Mucosa of gallbladder (tissue), 1 donor: ENCODE measurements at places on chromosomes 7 and 10.

- no peak for DNase-seq
These were observed 6.3 kb upstream of the AQP1 start for GRCh38 chr7:30905078-30906012.

GRCh38 chr7:102988631-102989560 is 76.1 kb downstream of the LRRC17 start:
- no peak for DNase-seq

DNA sequence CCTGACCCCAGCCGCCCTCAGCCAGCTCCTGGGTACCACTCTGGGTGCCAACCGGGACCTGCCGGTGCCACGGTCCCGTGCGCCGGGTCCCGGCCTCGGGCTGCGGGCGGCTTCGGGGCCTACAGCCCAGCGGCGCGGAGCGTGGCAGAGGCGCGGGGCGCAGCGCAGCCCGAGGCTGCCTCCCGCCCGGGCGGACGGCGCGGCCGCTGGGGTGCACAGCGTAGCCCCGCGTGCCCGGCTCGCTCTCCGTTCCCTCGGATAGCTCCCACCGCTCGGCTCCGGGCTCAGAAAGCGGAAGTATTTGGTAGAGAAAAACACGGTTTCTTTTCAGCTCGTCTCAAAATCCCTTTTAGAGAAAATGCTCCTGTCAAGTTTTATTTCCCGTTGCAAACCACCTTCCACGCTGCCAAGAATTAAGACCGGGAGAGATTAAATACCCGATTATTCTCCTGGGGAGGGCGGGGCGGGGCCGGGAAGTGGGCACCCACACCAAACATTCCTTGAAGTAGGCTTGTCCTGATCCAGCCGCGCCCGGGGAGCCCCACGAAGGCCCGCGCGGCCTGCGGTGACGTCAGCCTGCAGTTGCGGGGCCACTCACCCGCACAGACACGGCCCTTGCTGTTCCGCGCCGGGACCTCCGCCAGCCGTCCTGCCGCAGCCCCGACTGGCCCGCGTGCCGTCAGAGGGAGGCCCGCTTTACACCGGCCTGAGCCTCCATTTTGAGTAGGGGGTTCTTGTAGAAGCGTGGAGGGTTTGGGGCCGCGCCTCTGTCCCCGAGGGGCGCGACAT is 7.2 kb downstream of the HOXA13 start:
- no peak for DNase-seq

DNA sequence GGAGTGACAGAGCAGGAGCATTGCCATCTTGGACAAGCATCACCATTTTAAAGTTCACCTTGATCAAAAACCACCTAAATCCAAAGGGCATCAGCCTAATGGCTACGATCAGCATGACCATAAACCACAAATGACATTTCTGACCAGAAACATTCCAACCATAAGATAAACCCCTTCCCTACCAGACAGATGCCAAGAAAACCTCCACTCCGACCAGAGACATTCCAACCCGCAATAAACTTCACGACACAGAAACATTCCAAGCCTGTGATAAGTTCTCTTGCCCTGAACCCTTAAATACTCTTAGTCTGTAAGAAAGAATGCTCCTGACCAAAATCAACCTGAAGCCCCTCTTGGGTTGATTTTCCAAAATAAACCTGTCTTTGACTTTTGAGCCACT is 606.9 kb downstream of the POM121L12 start:
- no peak for DNase-seq

DNA sequence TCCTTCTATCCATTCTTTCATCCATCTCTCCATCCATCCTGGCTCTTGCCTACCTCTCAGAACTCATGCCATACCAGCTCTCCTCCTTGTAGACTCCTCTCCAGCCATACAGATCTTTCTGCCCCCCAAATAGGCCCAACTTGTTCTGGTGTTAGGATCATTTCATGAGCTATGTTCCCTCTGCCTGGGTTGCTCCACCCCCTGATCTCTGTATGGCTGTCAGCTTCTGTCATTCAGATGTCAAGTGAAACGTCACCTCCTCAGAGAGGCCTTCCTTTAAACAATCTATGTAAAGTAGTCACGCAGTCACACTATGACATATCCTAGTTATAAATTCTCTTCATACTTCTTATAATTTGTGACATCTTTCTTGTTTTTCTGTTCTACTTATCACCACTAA is 42.3 kb upstream of the PNLIPRP3 start:
- no peak for DNase-seq

GRCh38 chr10:59709395-59710125 is at the start of gene SLC16A9:
SLC16A9 (minus strand) TSS chr10:59709850; CDS start chr10:59684291, 25,559 bp downstream.
- peak; percentile 40 for DNase-seq

DNA sequence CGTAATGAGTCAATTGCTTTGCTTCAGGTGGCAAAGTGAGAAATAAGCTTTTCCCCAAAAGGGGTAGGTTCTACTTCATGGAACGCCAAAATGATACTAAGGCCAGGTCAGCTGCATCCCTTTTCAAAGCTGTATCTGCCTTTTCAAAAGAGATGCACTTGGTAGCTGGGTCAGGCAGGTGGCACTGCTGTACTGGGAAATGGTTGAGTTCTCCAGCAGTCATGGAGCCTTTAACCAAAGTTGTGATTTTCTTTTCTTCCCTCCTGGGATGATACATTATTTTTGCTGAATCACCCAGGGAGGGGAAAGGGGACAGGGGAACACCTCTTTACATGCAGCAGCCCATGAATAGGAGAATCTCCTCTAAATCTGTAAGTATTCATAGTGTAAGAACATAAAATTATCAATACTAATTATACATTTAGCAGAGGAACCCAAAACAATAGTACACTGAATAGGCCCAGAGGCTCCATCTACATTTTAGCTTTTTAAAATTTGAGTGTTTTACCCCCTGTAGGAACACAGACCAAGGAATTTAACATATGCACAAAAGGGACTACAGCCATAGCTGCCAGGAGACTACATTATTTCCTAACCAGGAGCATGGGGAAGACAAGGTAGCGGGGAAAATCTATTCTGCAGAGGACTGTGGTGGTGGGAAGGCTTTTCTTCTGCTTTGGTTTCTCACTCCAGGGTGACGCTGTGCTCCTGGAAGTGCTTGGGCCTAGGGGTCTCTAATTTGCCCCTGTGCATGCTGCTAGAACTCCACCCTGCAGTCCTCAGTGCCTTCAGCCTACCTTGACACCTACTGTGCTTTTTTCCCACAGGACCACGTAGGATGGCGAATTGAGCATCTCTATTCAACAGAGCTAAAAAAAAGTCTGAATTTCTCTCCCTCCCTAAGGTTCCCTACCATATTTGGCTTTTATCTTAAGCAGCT is 6.4 kb upstream of the GPR22 start:
- peak; percentile 57 for DNase-seq

- DNase-seq = no peak
These were observed 1.4 kb downstream of the PARD3 start for GRCh38 chr10:34813626-34814222.

- peak; percentile 46 for DNase-seq
These were observed 22.1 kb upstream of the CARD11 start for GRCh38 chr7:3065724-3066143.

DNA sequence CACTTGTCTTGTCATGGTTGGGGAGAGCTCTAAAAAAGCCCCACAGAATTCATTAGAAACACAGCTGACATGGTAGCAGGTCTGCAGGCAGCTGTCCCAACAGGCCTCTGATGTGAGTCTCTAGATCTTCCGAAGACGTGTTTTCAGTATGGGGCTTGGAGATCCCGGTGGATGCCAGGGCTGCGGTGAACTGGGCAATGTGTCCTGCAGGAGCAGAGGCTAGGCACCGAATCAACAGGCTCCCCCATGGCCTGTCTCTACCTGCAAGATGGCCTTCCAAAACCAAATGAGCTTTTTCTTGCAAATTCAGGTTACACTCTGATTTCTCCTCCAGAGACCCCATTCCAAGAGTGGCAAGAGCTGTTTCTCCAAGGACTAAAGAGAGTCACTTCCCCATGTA is 2.9 kb downstream of the CPXM2 start:
- no peak for DNase-seq
